ENCODE measurements at places on chromosomes 4 and X.

GRCh38 chrX:22666441-22666840 is 333.3 kb upstream of the DDX53 start:
- peak; percentile 33 for DNase-seq

DNA sequence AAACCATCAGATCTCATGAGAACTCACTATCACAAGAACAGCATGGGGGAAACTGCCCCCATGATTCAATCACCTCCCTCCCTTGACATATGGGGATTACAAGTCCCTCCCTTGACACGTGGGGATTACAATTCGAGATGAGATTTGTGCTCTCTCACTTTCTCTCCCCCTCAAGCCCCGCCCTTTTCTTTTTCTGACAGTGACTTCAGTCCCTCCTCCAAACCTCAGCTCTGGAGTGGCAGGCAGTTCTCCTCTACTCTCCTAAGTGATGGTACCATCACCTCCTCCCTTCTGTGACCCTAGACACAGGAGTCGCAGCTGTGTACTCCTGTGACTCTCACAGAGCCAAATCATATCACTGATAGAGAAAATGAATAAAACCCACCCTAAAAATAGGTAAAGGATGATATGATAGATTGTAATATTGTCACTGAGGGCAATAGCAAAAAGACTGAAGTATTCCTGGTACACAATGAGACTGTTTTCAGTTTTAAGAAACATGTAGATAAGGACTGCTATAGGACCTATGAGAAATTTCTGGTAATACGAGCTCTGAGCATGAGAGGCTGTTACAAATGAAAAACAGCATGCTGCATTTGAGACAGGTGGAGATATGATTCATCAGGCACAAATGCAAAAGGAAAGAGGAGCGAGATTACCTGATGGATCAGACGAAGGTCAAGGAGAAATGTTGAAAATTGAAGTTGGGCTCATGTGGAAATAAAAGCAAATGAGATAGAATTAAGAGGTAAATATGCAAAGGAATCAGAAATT is 101.2 kb upstream of the CBLL2 start:
- no peak for DNase-seq

- DNase-seq, result no peak
Observed at GRCh38 chr4:147090486-147090885, 144.8 kb upstream of the TTC29 start.

GRCh38 chrX:110561034-110561433 is 202.4 kb downstream of the RTL9 start:
- peak; percentile 39 for DNase-seq
